ENCODE measurements at places on chromosomes 4 and X.
A peak's percentile ranks its signal among the peaks of the same experiment; 100 is the strongest.

DNA sequence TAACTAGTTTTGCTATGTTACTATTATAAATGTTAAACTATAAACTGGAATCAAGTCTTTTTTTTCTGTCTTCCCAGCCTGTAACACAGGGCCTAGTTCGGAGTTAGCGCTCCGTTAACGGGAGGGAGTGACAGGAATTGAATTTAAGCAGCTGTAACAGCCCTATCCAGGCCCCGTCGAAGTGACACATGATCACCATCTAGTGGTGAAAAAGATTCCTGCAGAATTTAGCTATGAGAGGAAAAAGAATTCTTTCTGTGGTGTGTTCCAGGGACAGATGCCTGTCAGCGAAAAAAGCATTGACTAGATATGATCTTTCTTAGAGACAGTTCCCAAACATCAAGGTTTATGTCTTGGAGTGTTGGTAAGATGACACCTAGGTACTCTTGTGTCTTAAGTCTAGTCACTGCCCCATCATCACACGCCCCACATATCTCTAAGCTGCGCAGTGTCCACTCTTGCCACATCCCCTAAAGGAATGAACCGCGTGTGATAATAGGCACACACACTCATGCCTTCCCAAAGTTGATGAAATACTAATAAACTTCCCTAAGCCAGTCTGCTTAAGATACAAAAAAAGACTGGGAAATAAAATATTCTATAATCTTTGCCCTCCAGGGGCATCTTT, 2.1 kb downstream of the GAB3 start:
- DNase-seq, result peak; percentile 45

DNA sequence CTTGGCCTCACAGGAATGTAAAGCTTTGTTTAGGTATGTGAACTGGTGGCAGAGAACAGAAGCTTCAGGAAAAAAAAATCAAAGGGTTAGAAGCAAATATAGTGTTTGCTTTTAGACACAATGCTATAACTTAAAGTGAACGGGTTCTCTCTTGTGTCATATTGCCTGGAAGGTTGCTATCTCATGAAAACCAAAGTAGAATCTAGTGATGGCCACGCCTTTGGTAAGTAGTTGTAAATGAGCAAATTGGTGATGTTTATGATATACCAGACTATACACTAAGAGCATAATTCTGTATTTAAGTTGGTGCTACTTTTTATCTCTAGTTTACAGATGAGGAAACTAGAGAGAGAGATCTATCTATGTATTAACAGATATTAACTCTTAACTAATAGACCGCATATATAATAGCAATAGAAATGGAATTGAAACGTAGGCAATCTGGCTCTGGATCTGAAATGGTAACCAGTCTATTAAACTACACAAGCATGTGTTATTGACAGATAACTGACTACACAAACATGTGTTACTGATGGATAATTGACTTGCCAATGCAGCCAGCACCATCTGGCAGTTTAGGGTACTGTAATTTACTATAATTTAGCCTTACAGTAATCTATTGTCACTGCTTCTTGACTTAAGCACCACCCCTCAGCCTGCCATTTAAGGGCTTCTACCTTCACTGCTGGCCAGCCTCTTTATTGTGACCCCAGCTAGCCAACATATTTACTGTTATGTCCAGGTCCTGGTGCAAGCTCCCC, 40.8 kb downstream of the HCCS start:
- DNase-seq, result no peak

GRCh38 chrX:40063555-40063954, 34.2 kb downstream of the BCOR start:
- no peak for DNase-seq

GRCh38 chr4:113243312-113243711, 193.9 kb downstream of the ANK2 start:
- no peak for DNase-seq

DNA sequence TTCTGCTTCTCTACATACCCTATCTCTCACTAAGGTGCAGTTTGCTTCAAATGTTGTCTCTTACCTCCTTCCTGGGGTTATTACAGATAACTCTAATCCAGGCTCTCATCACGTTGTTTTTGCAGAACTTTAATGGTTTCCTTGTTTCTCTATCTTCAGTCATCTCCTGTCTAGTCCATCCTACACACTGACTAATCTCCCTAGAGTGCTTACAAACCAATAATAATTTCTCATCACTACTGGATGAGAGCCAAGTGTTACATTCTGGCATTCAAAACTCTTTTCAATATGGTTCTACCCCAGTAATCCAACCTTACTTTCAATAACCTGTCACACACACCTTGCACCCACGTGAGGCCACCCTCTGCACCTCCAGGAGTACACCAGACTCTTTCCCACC, 86.1 kb downstream of the SYNPO2 start:
- no peak for DNase-seq

Measured in activated naive CD4-positive, alpha-beta T cell treated with Interleukin-2 at 50 U/mL for 16 hours (primary cell).